Motor neuron (in vitro differentiated cells): ENCODE measurements at places on chromosomes 7 and 10. TPM values are rescaled to one million over a fixed set of nuclear protein-coding genes. Genes with fewer than 3 reads are reported as not detected.
A peak's percentile ranks its signal among the peaks of the same experiment; 100 is the strongest.

DNA sequence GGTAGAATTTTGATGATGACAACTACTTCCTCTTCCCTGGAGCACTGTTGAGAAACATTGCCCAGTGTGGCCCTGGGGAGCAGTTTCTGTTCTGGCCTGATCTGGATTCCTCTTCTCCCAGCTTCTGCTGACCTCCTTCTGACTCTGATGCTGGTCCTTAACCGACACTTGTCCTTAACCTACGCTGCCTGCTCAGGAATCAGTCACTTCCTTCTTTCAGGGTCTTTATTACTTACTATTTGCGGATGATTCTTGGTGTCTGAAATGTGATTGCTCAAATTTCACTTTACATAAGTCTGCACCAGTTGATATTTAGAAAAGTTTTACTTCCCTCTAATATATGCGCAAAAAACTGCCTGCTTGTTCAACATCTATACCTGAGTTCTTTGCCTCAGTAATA lies 164.1 kb downstream of the PTEN start:
- ATAC-seq, result no peak

DNA sequence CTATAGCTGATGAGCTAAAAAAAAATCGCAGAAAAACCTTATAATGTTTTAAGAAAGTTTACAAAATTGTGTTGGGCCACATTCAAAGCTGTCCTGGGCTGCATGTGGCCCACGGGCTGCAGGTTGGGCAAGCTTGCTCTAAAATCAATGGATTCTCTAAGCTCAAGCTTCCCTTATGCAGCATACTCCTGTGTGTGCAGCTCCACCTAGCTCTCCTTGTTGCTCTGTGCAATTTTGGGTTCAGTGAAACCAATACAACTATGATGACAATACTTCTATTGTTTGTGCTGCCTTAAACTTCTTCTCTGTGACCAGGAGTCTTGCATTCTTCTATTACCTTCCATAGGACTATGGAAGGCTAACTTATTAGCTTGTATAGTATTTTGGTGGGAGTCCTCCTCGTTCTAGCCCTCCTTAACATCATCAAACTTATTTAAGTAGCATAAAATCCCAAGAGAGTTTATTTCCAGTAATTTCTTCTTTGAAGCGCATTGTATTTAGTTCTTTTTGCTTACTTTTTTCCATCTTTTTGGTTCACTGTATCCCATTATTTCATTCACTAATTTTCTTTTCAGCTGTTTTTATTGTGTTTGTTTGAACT lies 170.9 kb upstream of the SMIM30 start:
- ATAC-seq, result peak; percentile 79

DNA sequence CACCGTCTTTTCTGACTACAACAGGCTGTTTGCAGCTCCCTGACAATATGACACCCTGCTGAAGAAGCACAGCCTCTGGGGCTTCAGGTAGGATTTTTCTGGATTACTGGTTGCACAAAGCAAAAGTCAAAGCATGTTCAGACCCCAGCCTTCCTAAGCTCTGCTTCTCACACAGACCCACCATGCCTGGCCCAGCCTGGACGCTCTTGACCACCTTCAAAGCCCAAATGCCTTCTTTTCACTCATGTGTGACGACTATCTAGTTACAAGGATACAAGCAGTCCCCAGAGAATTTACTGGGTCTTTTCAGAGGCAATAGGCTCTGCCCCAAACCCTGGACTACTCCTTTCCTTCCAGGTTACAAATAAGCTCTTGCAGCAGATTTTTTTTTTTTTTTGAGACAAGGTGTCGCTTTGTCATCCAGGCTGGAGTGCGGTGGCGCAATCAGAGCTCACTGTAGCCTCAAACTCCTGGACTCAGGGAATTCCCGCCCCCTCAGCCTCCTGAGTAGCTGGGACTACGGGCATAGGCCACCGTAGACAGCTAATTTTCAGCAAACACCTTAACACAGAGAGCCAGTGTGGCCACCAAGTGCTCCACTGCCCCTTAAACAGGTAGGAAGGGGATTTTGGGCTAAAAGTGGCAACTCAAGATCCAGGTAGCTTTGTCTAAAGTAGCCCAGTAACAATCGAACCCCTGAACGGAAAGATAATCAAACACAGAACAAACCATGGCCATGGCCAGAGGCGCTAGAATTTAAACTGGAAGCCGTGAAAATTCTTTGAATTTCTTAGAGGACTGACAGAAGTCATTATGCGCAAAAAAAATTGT lies 16.2 kb downstream of the SVIL start:
- ATAC-seq, result peak; percentile 7

GRCh38 chr10:12995425-12995861 lies 6.1 kb downstream of the CCDC3 start:
- ATAC-seq, result no peak

GRCh38 chr10:61899663-61899996 lies 1.9 kb upstream of the ARID5B start:
- no peak for ATAC-seq

DNA sequence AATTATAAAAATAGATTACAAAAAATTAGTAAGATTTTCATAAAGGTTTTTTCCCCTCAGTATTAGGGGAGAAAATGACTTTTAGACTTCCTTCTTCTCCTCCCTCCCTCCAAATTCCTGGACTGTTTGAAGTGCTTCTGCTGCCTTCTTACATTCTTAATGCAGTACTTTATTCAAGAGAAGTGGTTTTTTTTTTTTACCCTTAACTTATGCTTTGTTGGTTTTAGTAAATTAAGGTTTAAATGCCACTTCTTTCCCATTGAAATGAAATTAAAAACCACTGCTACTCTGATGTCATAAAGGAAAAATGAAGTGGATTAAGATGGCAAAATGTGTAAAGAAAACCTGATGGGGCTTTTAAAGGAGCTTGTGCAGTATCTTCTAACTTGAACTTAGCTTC lies 140.7 kb downstream of the VTI1A start:
- no peak for ATAC-seq

- ATAC-seq, result peak; percentile 64
These were observed 16.3 kb upstream of the BAMBI start for GRCh38 chr10:28661035-28661434.

- no peak for ATAC-seq
These were observed 616.0 kb downstream of the GATA3 start for GRCh38 chr10:8670461-8670860.

GRCh38 chr7:141840708-141841107 lies 577 bp downstream of the PRSS37 start:
- no peak for ATAC-seq

DNA sequence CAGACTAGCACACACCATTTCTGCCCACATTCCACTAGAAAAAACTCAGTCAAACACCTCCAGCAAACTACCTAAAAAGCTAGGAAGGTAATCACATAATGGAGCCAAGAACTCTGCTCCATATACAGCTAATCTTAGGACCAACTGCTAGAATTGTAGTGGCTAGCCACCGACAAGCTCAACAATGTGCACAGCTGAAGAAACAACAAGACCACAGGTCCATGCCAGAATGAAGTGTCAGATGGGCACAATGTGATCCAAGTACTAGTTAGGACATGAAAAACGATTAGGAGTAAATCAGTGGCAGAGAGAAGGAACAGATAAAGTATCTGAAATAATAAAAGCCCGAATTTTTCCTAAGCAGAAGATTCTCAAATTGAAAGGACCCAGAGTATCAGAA lies 38.6 kb downstream of the TMEM106B start:
- ATAC-seq, result no peak

DNA sequence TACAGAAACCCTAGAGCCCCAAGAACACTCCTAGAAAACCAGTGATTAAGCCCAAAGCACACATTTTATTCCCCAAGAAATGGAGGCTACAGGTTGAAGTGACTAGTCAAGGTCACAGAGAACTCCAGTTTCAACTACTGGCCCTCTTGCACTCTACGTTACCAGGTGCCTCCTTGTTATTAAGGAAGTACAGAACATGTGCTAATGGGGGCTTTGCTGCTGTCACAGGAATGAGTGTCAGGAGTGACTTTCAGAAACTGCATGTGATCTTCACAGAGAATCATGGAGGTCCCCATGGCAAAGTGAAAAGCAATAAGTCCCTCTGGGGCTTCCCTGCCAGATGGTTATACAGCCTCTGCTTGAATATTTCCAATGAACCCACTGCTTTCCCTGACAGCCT lies 19.3 kb downstream of the JAZF1 start:
- ATAC-seq, result no peak

DNA sequence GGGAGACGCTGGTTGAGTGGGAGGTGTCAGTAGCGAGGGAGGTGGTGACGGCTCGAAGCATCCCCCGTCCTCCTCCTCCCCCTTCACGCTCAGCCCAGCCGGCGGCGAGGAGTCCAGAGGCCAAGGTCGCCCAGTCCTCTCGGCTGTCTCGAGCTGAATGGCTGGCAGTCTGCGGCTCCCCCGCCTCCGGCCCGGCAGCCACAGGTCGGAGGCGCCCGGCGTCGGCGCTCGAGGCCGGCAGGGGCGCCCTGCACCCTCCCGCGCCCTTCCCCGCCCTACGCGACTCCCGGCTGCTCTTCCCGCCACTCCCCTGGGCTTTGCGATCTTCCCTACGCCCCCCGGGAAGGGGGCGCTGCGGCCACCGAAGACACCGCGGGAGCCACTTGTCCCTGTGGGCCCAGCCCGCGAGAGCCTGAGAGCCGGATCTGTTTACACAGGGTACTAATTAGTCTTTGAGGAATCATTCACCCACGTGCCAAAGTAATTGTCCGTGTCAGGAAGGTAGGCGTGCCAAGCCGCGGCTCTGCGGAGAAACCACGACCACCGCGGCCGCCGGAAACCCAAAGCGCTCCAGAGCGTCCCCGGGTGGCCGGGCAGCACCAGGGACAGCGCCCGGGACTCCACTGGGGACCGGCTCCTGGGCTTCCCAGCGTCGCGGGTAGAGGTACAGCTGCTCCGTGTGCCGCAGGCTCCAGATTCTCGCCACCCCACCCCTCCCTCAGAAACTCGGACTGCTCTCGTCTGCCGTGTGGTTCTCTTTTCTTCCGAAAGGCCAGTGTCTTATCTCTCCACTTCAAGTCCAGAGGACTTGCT lies at the start of gene NXPH1:
TSS of gene NXPH1 (plus strand) at position 133 of the 813 bp plus-strand sequence.
- no peak for ATAC-seq

- no peak for ATAC-seq
These were observed 9.3 kb upstream of the UNCX start for GRCh38 chr7:1223196-1223981.

- peak; percentile 66 for ATAC-seq
These were observed 93.1 kb downstream of the ARID5B start for GRCh38 chr10:61994405-61995219.

GRCh38 chr7:148697256-148698006 lies 1.3 kb upstream of the CUL1 start:
- no peak for ATAC-seq

- no peak for ATAC-seq
These were observed 804 bp downstream of the TMEM106B start for GRCh38 chr7:12211711-12212485.

The DEPP1 gene
- total RNA-seq, result 6.8 TPM in 2 replicates

The CCDC172 gene
- 0.19 TPM in 1 of 2 replicates, not detected in the other for total RNA-seq

The GNGT1 gene
- not detected in 2 replicates for total RNA-seq

The SUPV3L1 gene
- total RNA-seq, result 30.0 and 34.6 TPM in 2 replicates

The CLEC5A gene
- total RNA-seq, result 0.19 TPM in 1 of 2 replicates, not detected in the other

The TFPI2 gene
- total RNA-seq, result 31.7 and 34.0 TPM in 2 replicates

The MBL2 gene
- total RNA-seq, result 0.19 TPM in 1 of 2 replicates, not detected in the other

The SFTPD gene
- not detected in 2 replicates for total RNA-seq
